Daoy (cell line): ENCODE measurements at places on chromosomes 6 and 20. TPM values are rescaled to one million over a fixed set of nuclear protein-coding genes. Genes with fewer than 3 reads are reported as not detected.
A peak's percentile ranks its signal among the peaks of the same experiment; 100 is the strongest.

ARG1 gene
- not detected in 2 replicates for total RNA-seq

ADISSP gene
- 39.4 and 40.4 TPM in 2 replicates for total RNA-seq

DNA sequence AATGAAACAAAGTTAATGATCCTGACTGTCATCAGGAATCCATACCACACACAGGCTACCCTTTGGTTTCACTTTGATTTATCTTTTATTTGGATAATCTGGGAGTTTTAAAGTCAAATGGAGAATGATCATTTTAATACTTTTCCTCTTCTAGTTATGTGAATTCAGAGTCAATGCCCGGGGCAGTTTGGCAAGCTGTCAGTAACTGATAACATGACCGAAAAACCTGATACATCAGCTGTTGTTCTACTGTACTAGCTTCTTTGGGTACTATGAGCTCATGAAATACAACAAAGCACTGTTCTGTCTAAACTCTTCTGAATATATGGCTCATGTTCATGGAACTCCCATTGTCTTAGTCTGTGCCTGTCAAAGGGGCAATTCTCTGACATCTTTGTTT lies 30.2 kb downstream of the KLHL31 start:
- DNase-seq = no peak

DNA sequence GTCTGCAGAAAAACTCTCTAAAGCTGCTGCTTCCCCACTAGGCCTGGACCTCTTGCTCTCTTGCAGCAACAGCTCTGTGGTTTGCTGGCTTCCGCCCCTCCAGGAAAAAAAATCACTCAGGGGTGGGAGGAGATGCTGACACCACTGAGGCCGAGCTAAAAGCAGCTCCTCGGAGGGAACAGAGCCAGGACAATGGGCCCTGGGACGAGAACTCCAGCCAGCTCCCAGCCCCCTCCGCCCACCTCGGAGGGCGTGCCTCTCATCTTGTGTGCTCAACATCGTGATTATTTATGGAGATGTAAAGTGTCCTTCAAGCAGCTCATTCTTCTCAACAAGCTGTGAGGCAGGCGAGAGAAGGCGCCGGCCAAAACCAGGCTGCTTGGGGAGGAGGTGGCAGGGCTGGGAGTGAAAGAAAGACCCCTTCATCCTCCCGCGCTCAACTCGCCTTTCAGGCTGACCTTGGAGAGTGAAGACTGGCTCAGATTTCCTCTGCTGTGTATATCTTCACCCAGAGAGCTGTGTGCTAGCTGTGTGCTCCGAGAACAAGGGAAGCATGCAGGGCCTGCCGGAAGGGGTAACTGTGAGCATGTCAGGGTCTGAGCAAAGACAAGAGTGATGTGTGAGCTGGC lies 53.5 kb upstream of the LRFN2 start:
- no peak for DNase-seq

DNA sequence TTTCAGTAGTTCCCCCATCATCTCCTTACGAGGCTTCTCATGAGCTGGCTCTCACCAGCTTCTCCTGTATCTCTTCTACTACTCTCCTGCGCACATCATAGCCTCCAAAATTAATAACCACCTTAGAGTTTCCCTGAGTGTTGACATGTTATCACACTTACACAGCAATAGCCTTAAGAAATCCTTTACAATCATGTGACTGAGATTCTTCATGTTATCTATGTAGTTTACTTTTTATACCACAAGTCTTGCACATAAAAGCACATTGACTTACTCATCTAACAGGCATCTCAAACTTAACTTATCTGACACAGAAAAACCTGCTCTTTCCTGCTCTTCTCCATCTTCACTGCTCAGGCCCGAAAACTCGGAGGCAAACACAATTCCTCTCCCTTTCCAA lies 103.7 kb upstream of the TAB2 start:
- no peak for DNase-seq

- no peak for DNase-seq
Observed at GRCh38 chr20:25685276-25686080, 11.2 kb downstream of the ZNF337 start.

LY86 gene
- not detected in 2 replicates for total RNA-seq

SYCP2 gene
- 1.7 TPM in 1 of 2 replicates, not detected in the other for total RNA-seq

KIFC1 gene
- 122 and 148 TPM in 2 replicates for total RNA-seq

DNA sequence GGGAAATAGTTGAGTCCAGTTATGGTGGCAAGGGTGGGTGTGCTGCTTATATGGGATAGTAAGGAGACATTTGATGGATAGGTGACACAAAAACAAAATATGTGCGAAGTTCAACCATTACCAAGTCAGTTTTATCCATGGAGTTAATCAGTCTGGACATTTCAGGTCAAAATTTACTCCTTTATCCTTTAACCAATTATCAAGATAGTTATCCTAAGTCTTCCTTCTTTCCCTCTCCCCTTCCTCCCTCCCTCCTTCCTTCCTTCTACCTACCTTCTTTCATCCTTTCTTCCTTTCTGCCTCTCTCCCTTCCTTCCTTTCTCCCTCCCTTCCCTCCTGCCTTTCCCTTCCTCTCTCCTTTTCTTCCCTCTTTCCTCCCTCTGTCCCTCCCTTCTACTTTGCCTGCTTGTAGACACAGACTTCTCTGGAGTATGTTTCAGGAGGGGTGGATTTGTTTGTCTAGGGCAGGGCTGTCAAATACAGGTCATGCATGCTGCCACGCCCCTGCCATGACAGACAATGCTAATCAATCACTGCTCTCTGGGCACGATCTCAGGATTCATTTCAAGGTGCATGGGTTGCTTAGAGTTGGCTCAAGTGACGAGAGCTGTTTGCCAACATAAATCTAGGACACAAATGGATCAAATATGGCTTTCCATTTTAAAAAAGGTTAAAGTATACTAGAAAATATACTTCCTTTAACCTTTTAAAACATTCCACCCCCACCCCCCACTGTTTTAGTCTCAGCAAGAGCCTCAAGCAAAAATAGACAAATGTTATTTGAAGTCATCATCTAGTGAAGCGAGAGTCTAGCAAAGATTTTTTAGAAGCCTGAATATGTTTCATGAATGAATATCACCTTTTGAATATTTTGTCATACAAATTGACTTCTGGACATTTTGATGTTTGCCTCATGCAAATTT lies 281.6 kb upstream of the CITED2 start:
- no peak for DNase-seq

PACRG gene
- total RNA-seq = not detected in 2 replicates

- no peak for DNase-seq
Observed at GRCh38 chr20:53425941-53426340, 167.7 kb downstream of the ZNF217 start.

DNA sequence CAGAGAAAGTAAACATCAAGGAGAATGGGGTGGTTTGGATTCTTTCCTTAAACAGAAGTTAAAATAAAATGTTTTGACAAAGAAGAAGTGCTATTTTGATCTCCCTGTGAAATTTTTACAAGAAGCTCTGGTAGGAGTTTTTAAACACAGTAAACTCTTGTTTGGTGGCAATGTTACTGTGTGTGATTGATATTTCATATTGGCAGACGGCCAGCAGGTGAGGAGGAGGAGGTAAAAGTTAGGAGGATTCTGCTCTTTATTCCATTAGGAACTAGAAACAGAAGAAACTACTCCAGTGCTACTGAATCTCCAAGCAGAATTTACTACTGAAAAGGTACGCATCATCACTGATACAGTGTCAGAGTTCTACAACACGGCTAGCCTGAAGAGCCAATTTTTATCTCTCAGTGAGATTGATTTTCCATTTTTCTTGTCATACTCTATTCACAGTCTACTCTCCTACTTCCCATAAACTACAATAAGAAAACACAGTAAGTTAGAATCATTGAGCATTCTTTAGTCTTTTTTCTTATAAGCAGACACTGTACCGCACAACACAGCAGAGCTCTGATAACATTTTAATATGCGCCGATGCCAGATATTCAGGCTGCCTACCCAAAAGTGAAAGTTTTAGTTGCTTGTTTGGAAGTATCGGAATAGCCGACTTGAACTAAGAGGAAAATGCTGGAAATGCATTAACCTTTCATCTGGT lies 21.2 kb upstream of the AFDN start:
- no peak for DNase-seq

DNA sequence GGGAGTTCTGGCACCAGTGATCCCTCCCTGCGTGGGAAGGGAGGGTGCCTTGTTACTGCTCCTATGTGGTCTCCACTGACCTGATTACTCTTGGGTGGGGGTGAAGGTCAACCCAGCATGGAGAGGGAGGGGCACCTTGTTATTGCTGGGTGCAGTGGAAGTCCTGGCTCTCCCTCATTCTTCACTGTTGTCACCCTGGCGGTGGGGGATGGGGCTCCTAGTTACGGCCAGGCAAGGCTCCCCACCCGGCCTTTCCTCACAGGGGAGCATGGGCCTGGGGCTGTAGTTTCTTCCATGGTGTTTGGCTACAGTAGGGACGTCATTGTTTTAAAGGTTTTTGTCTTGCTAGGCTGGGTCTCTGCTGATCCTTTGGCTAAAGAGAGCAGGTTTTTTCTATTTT lies 40.8 kb downstream of the PACSIN1 start:
- no peak for DNase-seq

DNA sequence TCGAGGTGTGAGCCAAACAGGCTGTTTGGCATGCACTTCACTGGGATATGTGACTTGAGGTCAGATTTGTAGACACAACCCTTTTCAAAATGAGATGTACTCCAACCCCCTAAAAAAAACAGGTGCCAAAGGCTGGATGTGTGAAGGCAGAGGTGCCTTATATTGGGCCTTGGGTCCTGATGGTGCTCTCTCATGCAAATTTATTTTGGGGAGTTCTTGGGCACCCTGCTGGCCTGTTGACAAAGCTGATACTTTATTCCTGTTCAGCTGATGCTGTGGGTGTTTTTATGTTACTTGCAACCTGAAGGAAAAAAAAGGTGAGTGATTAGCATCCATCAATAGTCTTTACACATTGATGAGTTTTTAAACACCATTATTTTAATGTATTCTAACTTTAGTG lies 121.5 kb downstream of the DNAH8 start:
- DNase-seq = no peak

DNA sequence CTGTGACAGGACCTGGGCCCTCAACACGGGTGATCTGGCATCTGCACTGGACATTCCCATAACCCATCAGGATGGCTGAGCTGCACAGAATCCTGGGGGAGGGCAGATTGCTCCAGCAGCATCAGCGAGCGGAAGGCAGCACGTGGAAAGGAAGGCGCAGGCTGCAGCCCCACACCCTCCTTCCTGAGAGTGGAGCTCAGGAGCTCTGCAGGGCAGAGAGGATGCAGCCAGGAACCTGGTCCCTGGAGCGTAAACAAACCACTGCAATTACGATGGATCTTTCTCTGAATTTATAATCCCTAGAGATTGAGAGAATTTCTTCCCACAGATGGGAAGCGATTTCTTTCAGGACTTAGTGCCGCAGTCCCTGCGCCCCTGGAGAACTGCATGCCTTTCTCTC lies 39.7 kb upstream of the EMILIN3 start:
- no peak for DNase-seq

DNA sequence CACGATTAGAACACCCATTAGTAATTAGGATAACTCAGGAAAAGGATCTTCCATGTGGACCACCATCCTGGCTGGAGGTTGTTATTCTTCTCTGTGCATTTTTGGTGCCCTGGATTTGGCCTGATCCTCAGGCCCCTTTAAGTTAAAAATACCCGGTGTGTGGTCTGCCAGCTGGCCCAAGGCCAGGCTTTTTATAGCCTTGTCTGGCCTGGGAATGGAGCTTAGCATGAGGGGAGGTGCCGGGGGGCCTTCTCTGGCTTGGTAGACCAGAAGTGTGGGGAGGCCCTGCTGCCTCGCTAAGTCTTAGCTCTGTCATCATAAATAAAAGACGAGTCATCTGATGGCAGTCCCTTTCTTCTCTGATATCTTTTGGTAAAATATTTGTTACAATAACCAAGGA lies 71.4 kb downstream of the ARID1B start:
- DNase-seq = peak; percentile 26

DNA sequence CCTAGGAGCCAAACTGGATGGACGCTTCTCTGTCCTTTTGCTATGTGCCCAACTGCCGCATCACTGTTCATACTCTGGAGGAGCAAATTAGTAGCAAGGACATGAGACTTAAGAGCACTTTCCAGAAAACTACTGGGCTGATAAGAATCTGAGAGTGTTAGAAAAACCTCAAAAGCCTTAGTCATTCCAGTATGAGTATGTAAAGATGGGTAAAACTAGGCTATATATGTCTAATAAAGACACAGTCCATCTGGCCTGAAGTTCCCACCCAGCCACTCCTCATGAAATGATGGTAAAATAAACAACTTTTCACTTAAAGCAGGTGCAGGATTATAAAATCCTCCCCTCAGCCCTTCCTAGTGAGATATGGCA lies 30.6 kb downstream of the SHLD1 start:
- no peak for DNase-seq

BPIFB4 gene
- not detected in 2 replicates for total RNA-seq

- no peak for DNase-seq
Observed at GRCh38 chr20:23337312-23337711, 13.3 kb upstream of the NXT1 start.

GRCh38 chr6:33440649-33441309 lies 13.6 kb upstream of the ZBTB9 start:
- DNase-seq = no peak

- no peak for DNase-seq
Observed at GRCh38 chr20:44291754-44292153, 19.2 kb downstream of the FITM2 start.

DNA sequence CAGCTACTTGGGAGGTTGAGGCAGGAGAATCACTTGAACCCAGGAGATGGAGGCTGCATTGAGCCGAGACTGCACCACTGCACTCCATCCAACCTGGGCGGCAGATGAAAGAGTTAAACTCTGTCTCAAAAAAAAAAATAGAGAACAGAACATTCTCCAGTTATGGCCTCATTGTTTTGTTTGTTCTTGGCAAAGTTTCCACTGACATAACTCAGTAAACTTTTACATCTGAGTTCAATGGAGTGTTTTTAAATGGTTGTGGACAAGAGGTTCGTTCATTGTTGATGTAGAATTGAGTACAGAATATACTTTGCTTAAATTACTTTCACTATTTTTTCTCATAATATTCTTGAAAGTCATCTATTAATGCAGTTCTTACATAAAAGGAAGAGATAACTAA lies 42.2 kb upstream of the IFNGR1 start:
- no peak for DNase-seq

- peak; percentile 89 for DNase-seq
Observed at GRCh38 chr6:39882531-39882899, 51.7 kb downstream of the MOCS1 start.

DNA sequence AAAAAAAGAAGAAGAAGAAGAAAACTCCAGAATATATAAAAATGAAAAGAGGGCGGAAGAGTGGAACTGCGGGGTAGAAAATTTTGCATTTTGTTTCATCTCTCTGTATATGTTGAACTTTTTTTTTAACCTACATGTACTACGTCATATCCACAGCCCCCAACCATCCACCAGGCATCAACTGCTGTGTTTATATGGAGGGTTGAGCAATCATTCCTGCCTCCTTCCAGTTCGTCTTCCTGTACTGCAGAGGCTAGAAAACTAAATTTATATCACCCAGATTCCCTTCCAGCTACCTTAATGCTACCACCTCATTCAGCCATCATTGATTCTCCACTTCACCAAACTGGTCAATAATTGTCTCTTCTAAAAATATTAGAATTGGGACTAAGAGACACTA lies 9.5 kb upstream of the SIGLEC1 start:
- DNase-seq = no peak

DNA sequence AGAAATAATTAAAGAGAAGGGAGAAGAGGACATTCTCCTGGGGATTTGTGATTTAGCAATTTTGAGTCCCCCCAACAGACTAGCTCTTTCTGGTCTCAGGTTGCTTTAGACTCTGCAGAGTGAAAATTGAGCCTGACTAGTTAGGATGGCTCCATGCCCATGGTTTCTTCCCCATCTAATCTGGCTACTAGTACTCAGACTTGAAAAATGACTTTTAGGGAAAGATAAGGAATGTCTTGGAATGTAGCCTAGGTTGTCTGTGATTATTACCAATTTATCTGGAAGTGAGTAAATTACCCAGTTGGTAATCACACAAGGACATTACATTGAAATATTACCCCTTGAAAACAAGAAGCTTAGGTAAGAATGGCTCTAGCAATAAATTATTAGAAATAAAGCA lies 4.2 kb downstream of the BEND6 start:
- peak; percentile 63 for DNase-seq
